ENCODE measurements at places on chromosomes 11 and 22.

DNA sequence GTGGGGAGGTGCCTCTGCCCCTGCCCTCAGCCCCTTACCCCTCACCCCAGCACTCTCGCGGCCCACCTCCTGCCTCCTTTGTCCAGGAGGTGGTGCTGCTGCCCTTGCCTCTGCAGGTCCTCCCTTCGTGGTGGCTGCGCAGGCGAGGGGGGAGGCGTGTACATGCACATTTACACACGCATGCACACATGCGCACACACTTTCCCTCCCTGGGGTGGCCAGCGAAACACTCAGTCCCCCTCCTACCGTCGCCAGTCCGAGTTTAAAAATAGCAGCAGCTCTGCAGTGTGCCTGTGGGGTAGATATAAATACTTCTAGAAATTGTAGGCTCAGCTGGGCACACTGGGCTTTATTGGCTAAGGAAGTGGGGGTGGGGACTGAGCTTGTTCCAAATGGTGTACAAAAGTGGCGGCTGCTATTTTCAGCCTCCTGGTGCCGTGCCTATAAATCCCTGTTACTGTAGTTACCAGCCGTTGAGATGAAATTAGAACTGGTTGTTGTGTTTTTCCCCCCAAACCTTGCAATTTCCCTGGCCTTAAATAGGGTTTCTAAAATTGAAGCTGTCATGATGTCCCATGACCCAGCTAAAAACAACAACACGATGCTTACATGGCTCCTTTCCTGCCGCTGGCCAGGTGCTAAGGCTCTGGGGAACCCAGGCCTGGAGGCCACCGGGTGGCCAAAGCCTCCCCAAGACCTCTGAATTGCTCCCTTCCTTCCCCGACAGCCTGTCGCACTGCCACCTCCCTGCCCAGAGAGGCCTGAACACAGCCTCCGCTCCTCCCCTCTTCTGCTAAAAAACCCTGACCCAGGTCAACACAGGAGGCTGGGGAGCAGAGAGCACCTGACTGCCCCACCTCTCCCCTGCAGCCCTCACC is 12.4 kb downstream of the PICK1 start:
- DNase-seq = no peak

DNA sequence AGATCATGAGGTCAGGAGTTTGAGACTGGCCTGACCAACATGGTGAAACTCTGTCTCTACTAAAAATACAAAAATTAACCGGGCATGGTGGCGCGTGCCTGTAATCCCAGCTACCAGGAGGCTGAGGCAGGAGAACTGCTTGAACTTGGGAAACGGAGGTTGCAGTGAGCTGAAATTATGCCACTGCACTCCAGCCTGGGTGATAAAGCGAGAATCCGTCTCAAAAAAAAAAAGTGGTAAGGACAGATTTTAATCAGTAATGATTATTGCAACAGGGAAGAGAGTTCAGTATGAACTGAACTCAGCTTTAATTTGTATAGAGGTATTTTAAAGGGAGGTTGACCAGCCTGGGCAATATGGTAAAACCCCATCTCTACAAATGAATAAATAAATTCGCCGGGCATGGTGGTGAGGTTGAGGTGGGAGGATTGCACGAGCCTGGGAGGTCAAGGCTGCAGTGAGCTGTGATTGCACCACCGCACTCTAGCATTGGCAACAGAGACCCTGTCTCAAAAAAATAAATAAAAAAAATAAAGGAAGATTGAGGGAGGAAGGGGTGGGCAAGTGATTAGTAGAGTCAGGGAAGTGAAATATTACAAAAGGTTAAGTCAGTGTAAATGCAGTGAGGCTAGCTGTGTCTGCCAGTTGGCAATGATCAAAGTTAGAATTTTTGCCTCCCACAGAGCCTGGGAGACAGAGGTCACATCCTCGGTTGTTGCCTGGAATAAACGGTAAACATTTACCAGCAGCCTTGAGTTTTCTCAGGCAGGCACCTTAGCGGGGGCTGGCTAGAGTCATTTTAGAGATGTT is 2.6 kb upstream of the MCM5 start:
- no peak for DNase-seq

- DNase-seq = no peak
These were observed 134.3 kb downstream of the MN1 start for GRCh38 chr22:27667121-27667843.

GRCh38 chr11:130118165-130118564 is 41.4 kb upstream of the ST14 start:
- no peak for DNase-seq

- DNase-seq = no peak
These were observed 61.3 kb downstream of the PPME1 start for GRCh38 chr11:74232311-74232950.

GRCh38 chr11:16223558-16223957 is 132.8 kb downstream of the SOX6 start:
- DNase-seq = no peak

DNA sequence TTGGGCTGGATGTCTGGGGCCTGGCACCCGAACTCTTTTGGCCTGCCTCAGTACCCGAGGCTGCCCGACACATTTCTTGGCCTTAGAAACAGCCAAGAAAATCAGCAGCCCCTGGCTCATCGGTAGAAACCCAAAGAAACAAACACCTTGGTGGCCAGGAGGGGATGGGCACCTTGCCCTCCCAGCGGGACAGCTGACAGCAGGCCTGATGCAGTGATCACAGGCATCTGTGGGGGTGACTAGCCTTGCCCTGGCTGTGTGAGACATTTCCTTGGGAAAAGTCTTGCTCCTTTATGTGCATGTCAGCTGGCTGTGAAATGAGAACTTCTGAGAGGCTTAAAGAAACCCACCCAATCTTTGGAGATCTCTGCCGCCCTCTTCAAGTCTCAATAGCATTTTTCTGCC is 60.9 kb downstream of the SMIM38 start:
- no peak for DNase-seq

DNA sequence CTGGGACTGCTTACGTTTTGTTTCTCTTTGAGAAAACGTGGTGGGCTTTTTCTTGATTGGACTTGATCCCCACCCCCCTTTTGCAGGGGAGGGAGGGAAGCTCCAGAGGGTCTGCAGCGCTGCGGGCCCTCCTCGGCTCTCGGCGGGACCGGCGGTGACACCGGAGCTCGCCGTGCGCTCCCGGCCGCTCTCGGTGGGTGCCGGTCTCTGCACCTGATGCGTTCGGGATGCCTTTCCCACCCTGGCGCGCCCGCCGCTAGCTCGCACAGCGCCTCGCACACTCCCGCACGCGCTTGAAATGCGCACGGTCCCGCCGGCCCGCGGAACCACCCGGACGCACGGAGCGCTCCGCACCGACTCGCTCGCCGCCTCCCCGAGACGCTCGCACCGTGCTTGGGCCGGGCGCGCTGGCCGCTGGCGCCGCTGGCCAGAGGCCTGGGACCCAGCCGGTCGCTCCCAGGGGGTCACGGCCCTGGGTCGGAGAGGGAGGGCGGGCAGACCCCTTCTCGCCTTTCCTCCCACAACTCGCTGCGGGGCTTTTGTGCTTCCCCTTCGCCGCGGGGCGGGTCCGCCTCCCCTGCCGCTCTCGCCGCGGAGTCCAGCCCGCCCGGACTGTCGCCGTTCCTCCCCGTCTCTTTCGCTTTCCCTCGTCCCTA is 1.0 kb downstream of the ZBTB16 start:
- DNase-seq = no peak

DNA sequence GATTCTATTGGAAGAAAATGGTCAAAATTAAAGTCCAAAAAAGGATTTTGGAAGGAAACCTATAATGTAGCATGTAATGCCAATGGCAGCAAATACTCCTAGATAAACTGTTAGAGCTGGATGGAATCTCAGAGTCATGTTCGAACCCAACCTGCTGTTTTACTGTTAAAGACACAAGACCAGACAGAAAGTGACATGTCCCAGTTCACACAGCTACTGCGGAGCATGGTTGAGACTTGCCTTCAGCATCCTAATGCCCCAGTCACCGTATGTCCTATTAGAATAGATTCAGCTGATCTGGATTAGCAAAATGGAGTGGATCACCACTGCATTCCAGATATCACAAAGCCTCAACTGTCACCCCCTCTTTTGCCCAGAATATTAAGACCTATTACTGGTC is 14.9 kb downstream of the PISD start:
- DNase-seq = no peak

DNA sequence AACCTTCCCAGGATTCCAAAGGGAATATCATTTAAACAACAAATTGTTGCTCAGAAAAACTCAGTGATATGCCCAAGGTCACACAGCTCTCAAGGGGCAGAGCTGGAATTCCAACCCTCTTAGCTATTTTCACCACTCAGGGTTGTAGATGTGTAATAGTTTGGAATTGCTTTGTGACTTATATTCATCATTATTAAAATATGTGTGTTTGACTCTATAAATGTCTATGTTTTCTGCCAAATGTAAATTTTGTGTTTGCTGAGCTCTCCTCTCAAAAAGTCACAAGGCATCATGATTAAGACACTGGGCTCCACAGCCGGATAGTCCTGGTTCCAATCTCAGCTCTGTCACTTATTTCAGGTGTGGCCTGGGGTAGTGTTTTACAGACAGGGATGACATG is 407.3 kb downstream of the TMEM135 start:
- no peak for DNase-seq

- no peak for DNase-seq
These were observed 45.6 kb downstream of the ZNF280B start for GRCh38 chr22:22462813-22463567.

DNA sequence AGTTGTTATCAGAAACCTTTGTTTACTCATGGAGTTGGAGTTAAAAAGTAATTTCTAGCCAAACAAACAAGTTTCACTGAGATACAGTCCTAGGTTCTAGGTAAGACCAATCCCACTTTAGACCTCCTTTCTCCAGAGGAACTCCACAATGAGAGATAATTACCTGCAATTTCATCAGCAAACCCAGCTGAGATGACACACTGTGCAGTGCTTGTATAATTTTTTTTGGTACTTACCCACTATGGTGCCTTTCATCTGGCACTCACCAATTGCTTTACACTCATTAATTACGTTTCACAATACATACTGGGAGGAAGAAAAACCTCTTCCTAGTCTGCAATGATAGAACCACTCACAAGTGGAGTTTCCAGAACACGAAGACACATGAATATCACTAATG is 1.8 kb upstream of the MUC15 start:
- no peak for DNase-seq

DNA sequence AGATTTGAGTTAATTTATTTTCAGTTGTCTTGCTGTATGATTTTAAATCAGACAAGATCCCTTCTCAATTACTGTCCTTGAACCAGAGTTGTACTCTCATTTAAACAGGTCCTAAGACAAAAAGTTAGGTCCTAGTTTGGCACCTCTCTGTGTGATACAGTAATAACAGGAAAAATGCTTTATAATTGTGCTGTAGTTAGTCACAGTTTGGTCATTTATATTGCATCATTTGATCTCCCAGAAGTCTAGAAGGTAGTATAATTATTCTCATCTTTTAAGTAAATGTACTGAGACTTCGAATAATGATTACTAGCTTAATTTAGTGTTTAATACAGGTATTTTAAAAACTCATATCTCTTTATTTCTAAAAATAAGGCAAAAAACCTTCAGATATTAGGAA is 18.1 kb upstream of the LUZP2 start:
- no peak for DNase-seq

DNA sequence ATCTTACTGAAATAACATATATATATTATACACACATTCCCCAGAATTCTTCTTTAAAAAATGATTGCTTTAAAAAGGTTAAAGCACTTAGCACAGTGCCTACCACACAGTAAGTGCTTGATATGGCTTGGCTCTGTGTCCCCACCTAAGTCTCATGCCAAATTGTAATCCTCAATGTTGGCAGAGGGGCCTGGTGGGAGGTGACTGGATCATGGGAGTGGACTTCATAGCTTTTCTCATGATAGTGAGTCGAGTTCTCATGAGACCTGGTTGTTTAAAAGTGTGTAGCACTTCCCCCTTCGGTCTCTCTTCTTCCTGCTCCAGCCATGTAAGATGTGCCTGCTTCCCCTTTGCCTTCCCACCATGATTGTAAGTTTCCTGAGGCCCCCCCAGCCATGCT is 6.2 kb downstream of the CRYAB start:
- no peak for DNase-seq

- DNase-seq = no peak
These were observed 27.3 kb downstream of the CECR2 start for GRCh38 chr22:17396516-17396915.

DNA sequence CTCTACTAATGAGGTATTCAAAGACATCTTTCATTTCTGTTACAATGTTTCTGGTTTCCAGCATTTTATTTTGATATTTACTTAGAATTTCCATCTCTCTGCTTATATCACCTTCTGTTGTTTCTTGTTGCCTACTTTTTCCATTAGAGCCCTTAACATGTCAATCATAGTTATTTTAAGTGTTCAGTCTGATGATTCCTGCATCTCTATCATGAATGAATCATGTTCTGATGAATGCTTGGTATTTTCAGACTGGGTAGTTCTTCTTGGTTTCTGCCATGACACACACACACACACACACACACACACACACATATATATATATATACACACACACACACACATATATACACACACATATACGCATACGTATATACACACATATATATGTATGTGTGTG is 486.4 kb upstream of the ISX start:
- no peak for DNase-seq

DNA sequence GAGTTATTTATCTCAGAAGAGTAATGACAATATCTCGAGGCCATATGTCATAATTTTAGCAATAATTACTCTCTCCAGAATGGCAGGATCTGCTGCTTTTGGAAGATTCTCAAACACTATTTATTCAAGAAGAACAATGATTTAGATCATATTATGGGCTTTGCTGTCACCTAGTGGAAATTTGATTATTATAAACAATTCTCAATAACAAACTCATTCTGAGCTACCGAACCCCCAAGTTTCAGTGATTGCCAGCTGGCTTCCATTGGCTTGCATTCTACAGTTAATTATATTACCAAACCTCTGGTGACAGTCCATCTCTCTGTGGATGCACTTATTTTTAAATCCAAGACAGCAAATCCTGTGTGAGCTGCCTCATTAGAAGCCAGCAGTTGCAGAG is 27.9 kb upstream of the SLC36A4 start:
- DNase-seq = no peak

DNA sequence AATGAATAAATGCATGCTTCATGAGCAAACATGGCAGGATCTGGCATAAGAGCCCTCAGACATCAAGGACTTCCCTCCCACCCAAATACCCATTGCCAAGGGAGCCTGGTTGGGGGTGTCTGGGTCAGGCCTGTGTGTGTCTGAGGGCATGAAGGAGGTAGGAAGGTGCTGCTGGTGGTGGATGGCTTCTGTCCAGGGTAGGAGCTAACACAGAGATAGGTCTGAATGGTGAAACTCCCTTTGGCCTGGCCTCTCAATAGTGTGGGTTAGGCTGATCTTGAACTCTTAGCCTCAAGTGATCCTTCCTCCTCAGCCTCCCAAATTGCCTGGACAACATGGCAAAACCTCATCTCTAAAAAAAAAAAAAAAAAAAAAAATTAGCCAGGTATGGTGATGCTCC is 2.8 kb downstream of the AMPD3 start:
- no peak for DNase-seq

GRCh38 chr22:48147404-48147803 is 1385.0 kb downstream of the TBC1D22A start:
- no peak for DNase-seq
